GM20000 (cell line): ENCODE measurements at places on chromosomes 5 and 9.

DNA sequence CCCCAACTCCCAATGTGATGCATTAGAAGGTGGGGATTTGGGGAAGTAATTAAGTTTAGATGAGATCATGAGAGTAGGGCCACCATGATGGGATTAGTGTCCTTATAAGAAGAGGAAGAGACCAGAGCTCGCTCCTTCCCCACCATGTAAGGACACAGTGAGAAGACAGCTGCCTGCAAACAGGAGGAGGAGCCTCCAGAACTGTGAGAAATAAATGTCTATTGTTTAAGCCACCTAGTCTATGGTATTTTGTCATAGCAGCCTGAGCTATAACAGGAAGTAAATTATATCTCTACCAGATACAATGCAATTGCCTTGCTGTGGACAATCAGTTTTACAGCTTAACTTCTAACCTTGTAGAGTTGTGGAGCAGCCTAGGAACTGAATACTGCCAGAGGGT lies 58.0 kb downstream of the ANKRD33B start:
- DNase-seq: no peak

DNA sequence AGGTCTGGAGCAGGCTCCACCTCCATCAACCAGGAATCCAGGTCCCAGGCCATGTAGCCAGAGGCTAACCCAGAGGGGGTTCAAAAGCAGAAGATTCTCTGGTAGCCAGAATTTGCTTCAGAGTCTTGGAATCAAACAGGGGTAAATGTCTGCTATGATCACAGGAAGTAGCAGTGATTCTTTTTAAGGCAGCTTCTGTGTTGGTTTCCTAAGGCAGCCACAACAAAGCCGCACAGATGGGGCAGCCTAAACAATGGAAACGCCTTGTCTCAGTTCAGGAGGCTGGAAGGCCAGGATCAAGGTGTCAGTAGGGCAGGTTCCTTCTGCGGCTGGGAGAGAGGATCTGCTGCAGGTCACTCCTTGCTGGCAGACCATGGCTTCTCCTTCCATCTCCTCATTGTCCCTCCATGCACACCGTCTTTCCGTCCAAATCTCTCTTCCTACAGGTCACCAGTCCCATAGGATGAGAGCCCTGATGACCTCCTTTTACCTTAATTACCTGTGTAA lies 167.3 kb downstream of the ROR2 start:
- DNase-seq: no peak

DNA sequence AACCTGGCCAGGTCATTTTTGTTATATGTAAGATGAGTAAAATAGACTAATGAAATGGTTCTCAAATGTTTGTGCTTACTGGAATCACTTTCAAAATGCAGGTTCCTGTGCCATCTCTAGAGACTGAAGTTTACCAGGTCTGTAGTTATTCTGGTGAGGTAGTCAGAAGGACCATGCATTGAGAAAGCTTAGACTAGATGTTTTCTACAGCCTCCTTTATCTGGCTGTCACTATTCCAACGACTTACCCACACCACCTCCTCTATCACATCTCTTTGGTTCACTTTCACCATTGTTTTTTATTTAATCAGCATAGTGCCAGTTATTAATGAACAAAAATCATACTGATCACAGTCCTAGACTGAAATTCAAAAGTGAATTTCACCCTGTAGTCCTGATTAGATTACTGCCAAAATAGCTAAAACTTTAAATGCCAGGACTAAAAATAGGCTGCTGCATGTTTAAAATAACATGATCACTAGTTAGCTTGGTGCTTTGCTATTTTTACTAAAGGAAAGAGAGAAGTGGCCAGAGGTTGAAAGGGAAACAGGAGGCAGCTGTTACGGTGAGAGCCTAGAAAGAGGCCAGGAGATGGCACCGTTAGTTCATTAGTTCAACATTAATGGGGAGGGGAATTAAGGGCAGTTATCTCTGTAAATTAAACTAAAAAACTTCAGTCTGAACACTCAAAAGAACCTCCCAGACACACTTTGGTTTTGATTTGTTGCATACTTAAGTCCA lies 13.9 kb upstream of the FNIP1 start:
- DNase-seq: peak; percentile 39

DNA sequence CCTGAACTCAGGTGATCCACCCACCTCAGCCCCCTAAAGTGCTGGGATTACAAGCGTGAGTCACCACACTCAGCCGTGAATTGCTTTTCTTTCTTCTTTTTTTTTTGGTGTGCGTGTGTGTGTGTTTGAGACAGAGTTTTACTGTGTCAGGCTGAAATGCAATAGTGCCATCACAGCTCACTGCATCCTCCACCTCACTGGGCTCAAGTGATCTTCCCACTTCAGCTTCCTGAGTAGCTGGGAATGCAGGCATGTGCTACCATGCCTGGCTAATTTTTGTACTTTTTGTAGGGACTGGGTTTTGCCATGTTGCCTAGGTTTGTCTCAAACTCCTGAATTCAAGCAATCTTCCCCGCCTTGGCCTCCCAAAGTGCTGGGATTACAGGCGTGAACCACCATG lies 113.7 kb upstream of the HAPLN1 start:
- DNase-seq: no peak

DNA sequence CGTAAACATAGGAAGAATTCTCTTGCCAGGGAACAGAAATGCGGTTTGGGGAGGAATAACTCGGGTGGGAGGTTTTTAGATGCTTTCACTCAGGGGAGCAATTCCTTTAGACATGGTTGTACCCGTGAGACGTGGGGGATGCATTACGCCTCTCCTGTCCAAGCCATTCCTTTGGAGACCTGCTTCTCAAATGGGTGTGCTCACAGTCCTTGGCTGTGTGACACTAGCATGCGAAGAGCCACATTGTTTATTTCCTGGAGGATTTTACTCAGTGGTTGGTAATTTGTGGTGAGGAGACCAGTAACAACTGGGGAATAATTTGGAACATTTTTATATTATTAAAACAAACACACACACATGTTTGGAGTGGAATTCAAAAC lies 18.5 kb downstream of the COL15A1 start:
- DNase-seq: no peak

- DNase-seq: no peak
These were observed 102.3 kb downstream of the GLDC start for GRCh38 chr9:6543204-6543603.

DNA sequence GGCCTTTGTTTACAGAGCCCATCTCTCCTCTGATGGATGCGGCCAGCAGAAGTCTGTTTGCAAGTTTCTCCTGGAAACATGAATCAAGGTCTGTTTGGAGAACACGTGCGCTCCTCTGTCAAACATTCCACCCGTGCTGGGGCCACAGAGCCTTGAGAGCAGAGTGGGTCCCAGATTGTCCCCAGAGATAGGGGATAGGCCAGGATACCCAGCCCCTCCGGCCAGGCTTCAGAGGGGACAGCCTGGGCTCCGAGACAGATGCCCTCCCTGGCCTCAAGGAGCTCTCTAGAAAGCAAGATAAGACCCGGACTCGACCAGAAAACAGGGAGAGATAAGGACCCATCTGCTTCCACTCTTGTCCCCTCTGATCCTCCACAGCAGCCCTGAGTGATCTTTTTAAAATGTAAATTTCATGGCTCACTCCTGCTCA lies 40.4 kb upstream of the HAND1 start:
- no peak for DNase-seq

DNA sequence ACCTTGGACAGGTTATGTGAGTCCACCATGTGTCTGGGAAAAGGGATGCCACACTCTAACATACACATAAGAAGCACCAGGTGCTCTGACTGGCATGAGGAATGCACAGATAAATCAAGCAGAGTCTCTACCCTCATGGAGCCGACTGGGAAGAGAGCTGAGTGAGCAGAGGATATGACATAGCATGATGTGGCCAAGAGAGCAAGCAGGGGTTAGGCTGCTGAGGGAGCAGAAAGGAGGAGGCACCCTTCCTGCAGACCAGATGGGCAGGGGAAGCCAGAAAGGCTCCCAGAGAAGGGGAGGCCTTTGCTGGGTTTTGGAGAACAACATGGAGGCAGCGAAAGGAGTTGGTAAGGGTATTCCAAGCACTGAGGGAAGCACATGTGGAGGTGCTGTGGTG lies 223.1 kb downstream of the GNA14 start:
- DNase-seq: no peak

DNA sequence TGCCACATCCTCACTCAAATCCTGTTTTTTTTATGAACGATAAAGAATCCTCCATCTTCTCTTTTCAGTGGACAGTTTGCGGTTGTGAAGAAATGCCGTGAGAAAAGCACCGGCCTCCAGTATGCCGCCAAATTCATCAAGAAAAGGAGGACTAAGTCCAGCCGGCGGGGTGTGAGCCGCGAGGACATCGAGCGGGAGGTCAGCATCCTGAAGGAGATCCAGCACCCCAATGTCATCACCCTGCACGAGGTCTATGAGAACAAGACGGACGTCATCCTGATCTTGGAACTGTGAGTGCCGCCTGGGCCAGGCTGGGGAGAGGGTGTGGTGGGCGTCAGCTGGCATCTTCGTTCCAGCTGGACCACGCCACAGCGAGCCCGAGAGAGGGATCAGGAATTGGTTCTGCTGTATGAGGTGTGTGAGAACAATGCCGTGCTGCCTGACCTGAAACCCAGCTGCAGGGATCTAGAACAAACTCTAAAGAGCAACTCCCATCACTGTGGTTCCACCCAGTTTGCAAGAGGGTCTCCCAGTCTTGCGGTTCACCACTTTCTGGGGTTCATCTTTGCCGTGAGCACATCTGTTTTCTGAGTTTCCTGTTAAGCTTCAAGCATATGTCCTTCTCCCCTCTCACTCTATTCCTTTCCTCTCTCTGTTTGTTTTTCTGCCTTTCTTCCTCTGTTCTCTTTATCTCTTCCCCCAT lies 107.4 kb downstream of the DAPK1 start:
- DNase-seq: peak; percentile 10

DNA sequence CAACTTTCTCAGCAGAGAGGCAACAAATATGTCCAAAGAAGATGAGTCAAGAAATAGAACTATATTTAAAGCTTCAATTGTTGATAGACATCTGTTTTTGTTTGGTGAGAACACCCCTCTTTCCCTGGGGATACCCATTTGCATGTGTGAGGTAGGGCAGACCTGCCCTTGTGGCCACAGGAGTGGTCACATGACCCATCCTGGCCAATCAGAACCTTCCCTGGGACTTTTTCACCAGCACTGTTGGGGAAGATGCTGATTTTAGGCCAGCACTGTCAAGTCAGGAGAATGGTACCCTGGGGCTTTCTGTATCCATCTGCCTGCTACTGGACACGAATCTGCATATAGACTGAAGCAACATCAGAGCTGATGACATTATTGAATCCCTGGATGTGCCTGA lies 211.2 kb downstream of the CDK5RAP2 start:
- no peak for DNase-seq

- no peak for DNase-seq
These were observed 20.9 kb downstream of the CCNJL start for GRCh38 chr5:160291467-160291866.

DNA sequence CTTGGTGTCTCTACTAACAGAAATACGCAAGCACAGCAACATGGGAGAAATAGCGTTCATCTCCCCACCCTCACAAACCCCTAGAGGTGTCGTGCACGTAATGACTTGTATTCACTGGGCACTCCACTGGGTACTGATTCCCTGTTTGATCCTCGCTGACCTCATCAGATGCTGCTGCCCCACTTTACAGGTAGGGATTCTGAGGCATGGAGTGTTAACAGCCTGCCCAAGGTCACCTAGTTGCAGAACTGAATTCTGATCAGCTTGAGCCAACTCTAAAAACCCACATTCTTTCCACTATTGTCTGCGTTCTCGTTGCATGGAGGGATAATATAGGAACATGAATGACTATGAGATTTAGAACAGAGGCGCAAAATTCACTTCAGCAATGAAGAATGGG lies 96.3 kb downstream of the TRIO start:
- no peak for DNase-seq

GRCh38 chr9:112097712-112098688 lies 77.1 kb downstream of the SUSD1 start:
- peak; percentile 68 for DNase-seq

- DNase-seq: no peak
These were observed 32.8 kb upstream of the PLIN2 start for GRCh38 chr9:19160085-19160484.

DNA sequence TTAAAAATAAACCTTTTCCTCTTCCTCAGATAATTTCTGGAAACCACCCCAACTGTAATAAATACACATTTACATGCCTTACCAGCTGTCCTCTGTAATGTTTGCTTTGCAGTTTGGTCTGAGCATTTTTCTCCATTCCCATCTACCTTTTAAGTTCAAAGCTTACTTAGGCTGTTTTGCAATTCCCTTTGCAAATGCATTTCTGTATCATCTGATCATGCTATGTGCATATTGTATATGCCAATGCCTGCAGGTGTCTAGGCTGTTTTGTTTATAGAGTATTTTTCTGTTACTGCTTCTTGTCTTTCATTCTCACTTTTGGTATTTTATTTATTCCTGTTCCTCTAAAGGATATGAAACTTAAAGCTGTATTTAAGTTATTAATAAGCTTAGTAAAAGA lies 86.3 kb downstream of the SLC44A1 start:
- DNase-seq: no peak

DNA sequence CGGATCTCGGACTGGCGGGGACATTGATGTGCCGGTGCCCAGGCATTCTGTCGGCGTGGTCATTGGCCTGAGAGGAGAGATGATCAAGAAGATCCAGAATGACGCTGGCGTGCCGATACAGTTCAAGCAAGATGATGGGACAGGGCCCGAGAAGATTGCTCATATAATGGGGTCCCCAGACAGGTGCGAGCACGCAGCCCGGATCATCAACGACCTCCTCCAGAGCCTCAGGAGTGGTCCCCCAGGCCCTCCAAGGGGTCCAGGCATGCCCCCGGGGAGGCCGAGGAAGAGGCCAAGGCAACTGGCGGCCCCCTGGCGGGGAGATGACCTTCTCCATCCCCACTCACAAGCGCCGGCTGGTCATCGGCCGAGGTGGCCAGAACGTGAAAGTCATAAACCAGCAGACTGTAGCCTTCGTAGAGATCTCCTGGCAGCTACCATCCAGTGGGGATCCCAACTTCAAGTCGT lies 106.5 kb upstream of the MTAP start:
- DNase-seq: no peak

GRCh38 chr5:166102947-166103346 lies 2188.5 kb upstream of the WWC1 start:
- no peak for DNase-seq

DNA sequence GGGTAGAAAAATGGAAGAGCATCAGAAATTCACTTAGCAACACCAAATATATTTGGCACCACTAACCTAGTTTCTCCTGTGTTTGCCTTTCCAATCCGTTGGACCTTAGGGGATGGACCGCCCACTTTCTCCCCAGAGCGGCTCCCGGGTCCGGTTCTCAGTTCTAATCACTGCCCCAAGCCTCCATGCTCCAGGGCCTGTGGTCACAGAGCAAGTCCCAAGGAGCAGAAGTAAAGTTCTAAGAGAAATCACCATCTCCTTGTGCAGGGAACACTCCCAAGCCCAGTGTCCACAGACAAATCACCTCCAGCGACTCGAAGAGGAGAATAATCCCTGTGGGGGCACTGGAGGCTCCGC lies 728 bp upstream of the SLC1A1 start:
- DNase-seq: no peak

- no peak for DNase-seq
These were observed 63.3 kb upstream of the DAPK1 start for GRCh38 chr9:87434366-87434765.

DNA sequence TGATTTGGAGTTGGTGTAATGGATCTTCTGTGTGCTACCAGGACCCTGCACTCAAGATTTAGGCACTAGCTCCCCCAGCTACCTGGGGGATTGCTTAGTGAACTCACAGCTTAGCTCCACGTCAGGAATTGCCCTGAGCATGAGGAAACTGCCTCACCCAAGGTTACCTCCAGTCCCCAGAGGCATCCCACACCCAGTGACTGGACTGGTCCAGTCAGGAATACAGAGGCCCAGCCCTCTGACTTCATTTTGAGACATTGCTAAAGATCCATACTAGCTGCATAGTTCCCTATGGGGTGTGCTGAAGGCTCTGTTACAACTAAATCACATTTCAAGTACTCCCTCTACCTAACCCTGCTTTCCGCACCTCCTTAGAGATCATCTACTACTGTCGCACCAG lies 364.7 kb downstream of the EFNA5 start:
- DNase-seq: no peak
